ENCODE measurements at places on chromosomes 7 and 10.

- no peak for DNase-seq
Measured at GRCh38 chr7:18566205-18566604, 70.7 kb downstream of the HDAC9 start.

DNA sequence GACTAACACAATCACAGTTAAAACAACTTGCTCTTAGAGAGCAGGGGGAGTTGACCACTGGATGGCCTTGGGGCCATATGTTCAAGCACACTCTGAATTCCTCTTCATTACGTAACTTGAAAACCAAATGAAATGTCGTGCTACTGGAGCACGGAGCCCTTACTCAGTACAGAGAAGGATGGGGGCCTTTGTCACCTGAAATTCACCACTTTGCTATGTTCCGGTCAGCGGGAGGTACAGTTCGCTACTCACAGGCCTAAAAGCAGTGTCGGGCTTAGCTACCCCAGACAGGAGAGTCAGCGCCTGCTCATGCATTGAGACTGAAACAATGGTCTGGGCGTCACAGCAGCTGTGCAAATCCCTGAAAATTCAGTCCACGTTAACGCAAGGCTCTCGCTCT is 39.6 kb downstream of the GLI3 start:
- DNase-seq = no peak

- no peak for DNase-seq
Measured at GRCh38 chr7:3067606-3068380, 24.1 kb upstream of the CARD11 start.

DNA sequence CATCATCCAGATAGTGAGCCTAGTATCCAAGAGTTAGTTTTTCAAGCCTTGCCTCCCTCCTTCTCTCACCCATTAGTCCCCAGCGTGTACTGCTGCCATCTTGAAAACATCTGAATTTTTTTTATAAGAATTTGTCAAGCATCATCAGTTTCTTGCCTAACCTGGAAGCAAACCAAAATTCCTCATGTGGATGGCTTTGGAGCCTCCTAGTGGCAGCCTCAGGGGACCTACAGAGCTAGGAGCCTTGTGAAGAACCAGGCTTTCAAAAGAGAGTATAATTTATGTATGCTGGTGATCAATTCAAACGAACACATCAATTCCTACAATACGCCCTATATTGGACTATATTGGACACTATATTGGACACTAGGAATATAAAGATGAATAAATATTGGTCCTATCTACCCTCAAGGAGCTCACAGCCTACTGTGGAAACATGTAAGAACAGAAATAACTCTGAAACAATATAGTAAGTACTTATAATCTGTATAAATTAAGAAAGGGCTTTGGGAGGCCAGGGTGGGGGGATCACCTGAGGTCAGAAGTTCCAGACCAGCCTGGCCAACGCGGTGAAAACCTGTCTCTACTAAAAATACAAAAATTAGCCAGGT is 63.4 kb downstream of the HPSE2 start:
- no peak for DNase-seq

DNA sequence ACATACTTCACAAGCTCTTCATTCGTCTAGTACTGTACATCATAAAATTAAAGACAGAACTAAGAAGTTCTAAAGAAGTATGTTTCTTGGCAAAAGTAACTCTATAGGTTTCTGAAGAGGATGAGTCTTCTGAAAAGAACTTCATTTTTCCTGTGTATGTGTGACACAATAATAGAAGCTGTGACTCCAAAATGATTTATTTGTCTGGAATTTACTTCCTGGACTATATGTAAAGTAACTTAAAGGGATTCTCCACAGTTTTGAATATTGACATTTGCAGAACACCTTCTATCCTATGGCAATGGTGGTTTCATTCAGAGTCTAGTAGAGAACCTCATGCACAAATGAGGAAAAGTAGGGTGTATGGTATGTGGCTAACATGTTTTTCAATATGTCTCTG is 19.8 kb upstream of the CLDN12 start:
- no peak for DNase-seq

GRCh38 chr7:142405122-142405765 is 147.4 kb upstream of the PRSS58 start:
- no peak for DNase-seq

Data from nucleus accumbens (tissue), 56 donors.